ENCODE measurements at places on chromosomes 3 and 15. TPM values are rescaled to one million over a fixed set of nuclear protein-coding genes. Genes with fewer than 3 reads are reported as not detected.

The SH2D7 gene
- 0.31 TPM for polyA plus RNA-seq

The STRA6 gene
- polyA plus RNA-seq: 8.2 TPM

The AQP9 gene
- polyA plus RNA-seq: not detected

The ZBTB47 gene
- 0.48 TPM for polyA plus RNA-seq

The FGF12 gene
- 13.8 TPM for polyA plus RNA-seq

The LINGO1 gene
- 16.9 TPM for polyA plus RNA-seq

The ADCY5 gene
- 2.4 TPM for polyA plus RNA-seq

The ABHD17C gene
- 9.1 TPM for polyA plus RNA-seq

The SLC22A13 gene
- 0.26 TPM for polyA plus RNA-seq

The TMEM212 gene
- not detected for polyA plus RNA-seq

The CHL1 gene
- polyA plus RNA-seq: 2.6 TPM

The ZSCAN29 gene
- 13.7 TPM for polyA plus RNA-seq

The ABTB1 gene
- polyA plus RNA-seq: 3.7 TPM

The DTWD1 gene
- 34.3 TPM for polyA plus RNA-seq

The ALCAM gene
- 14.2 TPM for polyA plus RNA-seq

The SPTSSB gene
- polyA plus RNA-seq: 23.5 TPM

The CLDND1 gene
- 59.8 TPM for polyA plus RNA-seq

DNA sequence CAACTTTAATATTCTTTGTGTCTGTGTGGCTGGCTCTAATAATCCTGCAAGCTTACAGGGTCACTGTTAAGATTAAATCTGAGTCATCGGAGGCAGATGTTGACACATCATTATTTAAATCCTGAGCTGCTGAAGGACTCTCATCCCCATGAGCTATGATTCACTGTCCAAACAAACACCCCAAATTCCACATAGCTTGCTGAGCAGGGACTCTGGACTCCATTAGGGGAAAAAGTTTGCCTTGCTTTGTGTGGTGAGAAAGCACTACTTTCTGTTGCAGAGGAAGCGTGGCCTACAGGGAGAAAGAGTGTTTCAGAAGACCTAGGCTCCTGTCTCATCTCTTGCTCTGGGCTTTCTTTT lies 213.7 kb downstream of the PDCD6IP start:
- DNase-seq: no peak

GRCh38 chr15:25830844-25831451 lies 32.2 kb downstream of the ATP10A start:
- DNase-seq: no peak

DNA sequence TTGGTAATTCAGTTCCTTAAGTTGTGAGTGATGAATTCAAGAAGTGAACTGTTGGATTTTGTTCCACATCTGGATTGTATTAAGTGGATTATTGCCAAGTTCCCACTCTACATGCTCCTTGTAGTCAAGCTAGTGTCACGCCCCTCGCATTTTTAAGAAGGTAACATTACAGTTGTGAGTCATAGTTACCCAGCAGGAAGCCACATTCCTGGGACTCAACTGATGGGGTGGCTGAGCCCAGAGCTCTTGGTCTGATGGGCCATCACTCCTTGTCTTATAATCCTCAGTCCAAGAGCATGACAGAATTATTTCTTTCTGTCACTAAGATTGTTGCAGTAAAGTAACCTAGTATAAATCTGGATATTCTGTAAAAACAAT lies 102.7 kb downstream of the PTPRG start:
- peak; percentile 79 for DNase-seq

DNA sequence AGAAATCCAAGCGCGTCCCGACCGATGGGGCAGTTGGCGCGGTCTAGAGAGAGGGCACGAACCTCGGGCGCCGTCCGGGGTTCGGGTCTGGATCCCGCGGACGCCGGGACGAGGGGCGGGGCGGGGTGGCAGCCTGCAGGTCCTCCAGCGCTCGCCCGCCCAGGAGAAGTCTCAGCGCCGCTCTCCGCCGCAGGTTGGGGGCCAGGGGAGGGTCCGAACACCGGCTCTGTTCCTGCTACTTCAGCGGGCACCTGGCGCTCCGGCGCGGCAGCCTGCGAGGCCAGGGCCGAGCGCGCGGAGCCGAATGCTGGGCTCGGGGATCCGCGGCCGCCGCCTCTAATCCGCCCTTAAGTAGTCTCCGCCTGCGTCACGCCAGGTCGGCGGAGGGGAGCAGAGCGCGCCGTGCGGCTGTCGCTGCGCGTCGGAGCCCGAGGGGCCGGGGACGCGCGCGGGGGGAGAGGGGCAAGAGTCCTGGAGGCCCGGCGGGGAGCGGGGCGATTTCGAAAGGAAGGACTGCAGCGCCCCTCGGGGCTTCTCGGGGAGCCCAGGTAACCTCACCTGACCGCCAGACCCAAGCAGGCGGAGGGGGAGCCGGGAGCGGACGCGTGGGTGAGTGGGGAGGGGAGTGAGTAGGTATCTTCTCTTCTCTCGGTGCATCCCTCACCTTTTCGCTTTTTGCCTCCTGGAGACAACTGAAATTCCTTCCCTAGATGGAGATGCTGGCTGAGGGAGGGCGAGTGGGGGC lies at the start of gene GJD2:
Gene GJD2, minus strand, starts transcription at position 325 of the 745 bp plus-strand sequence. CDS start 510 bp downstream, outside the sequence.
- DNase-seq: peak; percentile 85

GRCh38 chr3:111073218-111073617 lies 1.6 kb downstream of the NECTIN3 start:
- no peak for DNase-seq

GRCh38 chr3:129009266-129009665 lies 8.2 kb downstream of the EFCC1 start:
- DNase-seq: no peak

DNA sequence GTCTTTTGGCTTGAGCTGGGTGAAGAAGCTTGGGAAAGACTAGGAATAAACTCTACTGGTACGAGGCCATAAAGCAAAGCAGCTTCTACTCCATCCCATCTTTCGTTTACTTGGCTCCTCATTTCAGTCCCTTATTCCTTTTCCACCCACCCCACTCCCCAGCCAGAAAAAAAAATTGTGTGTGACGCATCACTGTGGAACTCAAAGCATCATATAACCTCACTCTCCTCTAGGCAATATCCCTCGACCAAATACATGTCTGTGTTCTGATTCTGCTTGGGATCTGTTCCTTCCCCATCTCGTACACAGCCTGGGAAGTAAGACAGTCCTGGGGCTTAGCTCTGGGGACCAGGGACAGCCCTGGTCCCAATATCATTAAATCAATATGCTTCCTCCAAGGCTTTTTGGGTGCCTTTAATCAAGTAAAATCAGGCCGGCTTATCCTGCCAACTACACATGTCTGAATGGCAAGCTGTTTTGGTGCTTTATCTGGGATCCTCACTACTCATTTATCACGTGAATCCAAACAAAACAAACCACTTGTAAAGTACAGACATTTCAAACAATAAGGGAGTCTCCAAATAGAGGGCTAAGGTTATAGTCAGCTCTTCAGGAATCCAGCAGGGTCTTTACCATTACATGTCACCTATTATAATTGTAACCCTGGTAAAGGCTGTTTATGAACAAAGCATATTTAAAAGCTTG lies 74.9 kb upstream of the ZBED2 start:
- DNase-seq: no peak

- no peak for DNase-seq
Measured at GRCh38 chr15:60530653-60531052, 51.7 kb upstream of the ICE2 start.

DNA sequence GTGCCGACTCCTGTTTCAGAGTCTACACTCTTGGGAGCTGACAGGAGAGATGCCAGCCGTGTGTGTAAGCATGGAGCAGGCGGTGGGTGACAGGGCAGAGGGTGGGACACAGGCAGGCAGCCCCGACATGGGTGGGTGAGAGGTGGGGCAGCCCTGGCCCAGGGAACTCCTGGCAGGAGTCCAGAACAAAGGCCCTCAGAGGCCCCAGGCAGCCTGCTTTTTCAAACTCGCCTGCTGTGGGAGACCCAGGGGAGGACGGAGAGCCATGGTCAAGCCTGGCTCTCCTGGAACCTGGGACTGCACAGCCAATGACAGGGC lies 29.3 kb upstream of the SLC41A3 start:
- no peak for DNase-seq

DNA sequence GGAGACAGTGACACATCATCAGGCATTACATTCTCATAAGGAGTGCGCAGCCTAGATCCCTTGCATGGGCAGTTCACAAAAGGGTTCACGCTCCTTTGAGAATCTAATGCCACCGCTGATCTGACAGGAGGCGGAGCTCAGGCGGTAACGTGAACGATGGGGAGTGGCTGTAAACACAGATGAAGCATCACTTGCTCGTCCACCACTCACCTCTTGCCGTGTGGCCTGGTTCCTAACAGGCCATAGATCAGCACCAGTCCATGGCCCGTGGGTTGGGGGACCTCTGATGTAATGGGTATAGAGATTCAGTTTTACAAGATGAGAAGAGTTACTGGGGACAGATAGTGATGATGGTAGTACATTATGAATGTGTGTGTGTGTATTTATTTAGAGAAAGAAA lies 63.0 kb downstream of the FRMD5 start:
- no peak for DNase-seq

DNA sequence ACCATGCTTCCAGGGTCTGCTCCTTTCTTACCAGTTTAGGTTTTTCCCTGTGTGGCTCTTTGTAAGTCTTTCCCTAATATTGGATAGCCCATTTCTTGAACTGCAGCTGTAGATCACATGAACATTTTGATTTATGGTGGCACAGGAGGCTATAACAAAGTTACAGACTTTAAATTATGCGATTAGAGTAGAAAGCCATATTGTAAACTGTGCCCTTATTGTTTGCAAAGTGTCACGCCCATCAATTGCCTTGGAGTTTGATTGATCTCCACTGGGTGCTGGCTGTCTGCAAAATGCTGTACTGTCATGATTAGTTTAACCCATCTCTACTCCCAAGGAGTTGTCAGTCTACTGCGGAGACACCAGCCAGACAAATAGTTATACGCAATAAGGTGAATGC lies 110.3 kb downstream of the CACNA2D3 start:
- no peak for DNase-seq

DNA sequence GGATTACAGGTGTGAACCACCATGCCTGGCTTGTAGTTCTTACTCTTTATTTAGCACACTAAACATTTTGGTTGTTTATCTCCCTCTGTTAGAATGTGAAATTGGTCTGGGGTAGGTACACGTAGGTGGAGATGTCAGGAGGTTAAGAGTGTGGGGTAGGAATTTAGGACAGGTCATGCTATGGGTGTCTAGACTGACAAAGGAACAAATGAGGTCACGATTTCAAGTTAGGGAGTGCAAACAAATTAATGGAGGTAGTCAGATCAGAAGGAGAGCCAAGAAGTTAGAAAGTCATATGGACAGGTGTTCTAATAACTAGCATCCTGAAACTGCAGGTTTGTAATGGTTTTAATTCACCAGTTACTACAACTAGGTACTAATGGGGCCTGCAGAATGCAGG lies 19.8 kb downstream of the CDV3 start:
- DNase-seq: no peak

GRCh38 chr3:119257654-119258410 lies 17.2 kb upstream of the B4GALT4 start:
- DNase-seq: no peak

DNA sequence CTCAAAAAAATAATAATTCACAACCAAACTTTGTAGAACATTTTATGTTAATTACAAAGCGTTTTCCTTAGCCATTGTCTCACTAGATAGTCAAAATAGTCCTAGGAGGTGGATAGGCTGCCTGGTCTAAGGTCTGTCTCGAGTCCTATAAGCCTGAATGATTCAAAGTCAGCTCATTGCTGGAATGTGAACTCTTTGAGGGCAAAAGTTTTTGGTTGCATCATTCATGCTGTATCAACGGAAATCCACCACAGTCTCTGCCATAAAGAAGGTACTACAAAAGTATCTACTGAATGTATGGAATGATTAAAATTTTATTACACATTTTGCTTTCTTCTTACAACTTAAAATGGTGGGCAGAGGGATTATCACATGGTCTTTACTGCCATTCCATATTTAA lies 387.3 kb upstream of the RARB start:
- DNase-seq: no peak

DNA sequence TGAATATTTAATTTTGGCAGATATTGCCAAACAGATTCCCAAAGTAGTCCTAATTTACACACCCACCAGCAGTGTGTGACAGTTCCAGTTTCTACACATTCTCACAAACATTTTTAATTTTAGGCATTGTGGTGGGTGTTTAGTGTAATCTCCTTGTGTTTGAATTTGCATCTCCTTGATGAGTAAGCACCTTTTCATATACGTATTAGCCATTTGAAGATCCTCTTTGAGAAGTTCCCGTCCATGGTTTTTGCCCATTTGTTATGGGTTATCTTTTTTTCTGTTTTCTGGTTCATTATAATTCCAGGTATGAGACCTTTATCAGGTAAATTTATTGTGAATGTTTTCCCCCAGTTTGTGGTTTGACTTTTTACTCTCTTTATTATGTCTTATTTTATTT lies 2.3 kb upstream of the TM4SF19 start:
- DNase-seq: no peak

DNA sequence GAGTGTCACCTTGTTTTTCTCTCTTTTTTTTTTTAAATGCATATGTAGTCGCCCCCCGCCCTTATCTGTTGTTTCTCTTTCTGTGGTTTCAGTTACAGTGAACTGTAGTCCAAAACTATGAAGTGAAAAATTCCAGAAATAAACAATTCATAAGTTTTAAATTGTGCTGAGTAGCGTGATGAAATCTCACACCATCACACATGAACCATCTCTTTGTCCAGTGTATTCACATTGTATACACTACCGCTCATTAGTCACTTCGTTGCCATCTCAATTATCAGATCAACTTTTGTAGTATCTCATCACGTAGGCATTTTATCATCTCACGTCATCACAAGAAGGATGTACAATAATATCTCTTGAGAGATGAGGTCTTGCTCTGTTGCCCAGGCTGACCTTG lies 62.5 kb upstream of the MLF1 start:
- DNase-seq: no peak

GRCh38 chr15:36953346-36953745 lies 147.0 kb downstream of the MEIS2 start:
- no peak for DNase-seq

- DNase-seq: no peak
Measured at GRCh38 chr15:46297766-46298165, 662.9 kb downstream of the SQOR start.

- DNase-seq: no peak
Measured at GRCh38 chr15:80852676-80853075, 73.5 kb downstream of the CEMIP start.

GRCh38 chr15:78319588-78319987 lies 20.2 kb upstream of the SKIC8 start:
- DNase-seq: no peak

DNA sequence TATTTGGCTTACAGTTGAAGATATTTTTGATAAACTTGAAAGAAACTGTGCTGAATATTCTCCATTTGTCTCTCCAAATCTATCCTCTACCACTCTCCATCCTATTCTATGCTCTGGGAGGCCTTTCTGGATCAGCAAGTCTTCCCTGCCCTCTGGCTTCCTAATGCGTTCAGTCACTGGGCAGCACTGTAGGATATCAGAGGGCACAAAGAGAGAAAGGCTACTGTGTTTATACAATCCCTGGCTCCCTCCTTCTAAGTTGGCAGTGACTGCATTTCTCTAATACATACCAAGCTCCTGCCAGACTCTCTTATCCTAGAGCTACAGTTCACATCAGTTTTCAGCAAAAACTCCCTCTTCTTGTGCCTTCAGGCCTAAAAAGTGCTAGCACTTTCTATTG lies 102.1 kb upstream of the FHIT start:
- no peak for DNase-seq

Measured in GM23338 (cell line).